NCI-H1105 treated with DMSO at 0.1 percent for 48 hours (cell line): ENCODE measurements at places on chromosomes 11 and 22.

DNA sequence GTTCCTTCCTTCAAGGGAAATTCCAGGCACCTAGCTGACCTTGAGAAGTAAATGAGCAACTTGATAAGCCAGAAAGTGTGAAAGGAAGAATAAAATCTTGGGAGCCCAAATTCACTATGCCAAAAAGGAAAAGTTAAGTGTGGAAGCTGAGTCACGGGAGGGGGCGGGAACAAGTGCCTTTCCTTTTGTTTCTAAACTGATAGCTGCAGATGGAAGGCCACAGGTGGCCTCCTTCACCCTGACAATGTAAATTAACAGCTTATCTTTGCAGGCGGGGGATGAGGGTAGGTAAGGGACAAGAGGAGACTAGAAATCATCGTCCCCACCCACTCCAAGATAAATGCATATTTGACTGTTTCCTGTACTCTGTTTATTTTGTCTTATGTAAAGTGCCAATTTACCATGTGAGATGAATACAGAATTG, 36.4 kb upstream of the TREH start:
- no peak for DNase-seq

DNA sequence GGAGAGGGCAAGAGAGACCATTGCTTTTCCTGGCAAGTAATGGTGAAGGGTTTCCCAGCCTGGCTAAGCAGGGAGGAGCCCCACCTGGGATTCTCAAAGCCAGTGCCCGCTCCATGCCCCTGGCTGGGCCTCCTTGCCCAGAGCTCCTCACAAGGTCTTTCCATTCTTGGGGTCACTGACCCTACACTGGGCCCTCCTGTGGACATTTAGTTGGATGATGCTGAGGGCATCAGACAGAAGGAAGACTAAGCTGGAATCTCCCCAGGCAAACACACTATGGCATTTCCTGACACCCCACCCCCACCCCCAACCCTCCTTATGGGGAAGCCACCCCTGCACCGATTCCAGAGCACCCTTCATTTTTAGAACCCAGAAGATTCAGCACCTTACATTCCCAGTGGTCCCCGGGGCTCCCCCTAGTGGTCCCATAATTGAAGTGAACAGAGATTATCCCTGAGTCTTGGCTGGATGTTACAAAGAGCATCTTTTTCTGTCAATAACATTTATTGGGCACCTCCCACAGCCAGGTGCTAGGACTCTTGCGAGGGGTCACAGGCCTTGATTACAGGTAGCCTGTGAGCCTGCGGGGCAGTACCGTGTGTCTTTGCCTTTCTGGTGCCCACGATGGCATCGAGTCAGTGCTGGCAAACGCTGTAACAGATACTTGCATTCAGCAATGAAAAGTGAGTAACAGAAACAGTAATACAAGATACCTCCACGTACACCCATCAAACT, 548.5 kb downstream of the BUD13 start:
- DNase-seq: peak; percentile 65

DNA sequence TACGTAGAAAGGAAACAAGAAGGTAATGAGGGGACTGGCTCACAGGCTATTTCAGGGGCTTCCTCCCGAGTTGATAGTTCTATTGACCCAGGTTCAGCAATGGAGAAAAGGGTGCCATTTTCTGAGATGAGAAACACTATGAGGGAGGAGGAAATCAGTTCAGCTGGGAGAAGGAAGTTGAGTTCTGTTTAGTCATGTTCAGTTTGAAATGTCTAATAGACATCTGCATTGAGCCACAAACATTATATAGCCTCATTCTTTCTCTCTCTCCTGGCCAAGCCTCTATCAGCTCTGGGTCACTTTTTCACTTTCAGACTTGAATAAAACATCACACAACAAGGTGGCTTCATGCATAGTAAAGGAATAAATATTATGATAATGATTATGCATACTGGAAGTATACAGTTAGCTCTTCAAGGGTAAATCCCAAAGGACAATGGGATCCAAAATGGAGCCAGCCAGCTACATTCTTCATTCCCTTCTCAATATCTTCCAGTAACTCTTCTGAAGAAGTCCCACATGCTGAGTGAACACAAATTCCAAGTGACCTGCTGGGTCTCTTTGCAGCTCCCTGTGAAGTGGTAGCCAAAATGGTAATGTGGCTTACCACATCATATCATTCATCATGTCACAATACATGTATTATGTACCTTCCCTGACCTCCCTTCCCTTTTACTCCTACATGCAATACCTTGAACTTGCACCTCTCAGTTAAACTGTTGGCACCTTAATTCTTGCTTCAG, 80.9 kb upstream of the CD44 start:
- no peak for DNase-seq

DNA sequence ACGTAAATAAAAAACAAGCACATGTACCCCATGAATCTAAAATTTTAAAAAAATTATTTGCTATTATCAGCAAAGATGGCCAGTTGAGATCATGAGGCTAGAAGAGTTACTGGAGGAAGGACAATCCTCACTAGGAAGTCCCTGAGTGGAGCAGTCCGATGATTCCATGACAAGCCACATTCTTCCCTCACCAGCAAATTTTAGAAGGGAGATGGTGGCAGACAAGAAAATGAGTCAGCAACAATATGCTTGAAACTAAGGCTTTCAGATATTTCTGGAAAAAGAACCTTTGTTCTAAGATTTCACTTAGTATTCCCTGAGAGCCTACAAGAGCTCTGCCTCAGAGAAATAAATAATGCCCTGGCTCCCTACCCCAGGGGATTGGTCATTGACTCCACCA, 34.9 kb downstream of the P4HA3 start:
- DNase-seq: no peak

DNA sequence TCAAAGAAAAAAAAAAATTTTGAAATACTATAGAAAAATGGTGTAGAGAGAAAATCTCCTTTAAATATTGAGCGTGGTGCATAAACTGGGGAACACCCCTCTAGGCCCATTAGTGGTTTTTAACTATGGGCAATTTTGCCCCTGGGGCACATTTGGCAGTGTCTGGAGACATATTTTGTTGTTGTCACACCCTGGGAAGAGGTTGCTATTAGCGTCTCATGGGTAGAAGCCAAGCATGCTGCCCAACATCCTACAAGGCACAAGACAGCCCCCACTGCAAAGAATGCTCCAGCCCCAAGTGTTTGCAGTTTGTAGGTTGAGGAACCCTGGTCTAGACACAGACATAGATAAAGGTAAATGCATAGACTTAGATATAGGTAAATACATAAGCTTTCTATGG, 92.6 kb downstream of the KIAA1671 start:
- DNase-seq: no peak

- DNase-seq: no peak
Observed at GRCh38 chr11:70145071-70145470, 58.0 kb upstream of the FADD start.

- no peak for DNase-seq
Observed at GRCh38 chr11:45592636-45593035, 72.8 kb downstream of the CHST1 start.

DNA sequence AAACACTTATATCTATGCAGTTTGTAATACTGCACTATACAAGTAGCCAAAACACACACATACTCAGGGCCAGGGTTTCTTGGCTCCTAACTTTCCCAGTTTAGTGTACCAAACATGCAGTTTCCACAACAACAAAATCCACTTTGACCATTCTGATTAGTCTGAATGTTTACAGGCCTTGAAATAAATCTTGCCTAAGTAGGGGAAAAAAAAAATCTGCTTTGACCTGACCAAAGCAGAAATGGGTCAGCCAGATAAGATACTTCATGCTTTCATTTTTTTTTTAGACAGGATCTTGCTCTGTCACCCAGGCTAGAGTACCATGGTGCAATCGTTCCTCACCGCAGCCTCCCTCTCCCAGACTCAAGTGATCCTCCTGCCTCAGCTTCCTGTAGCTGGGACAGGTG, 10.1 kb downstream of the PRR14L start:
- no peak for DNase-seq

GRCh38 chr11:76686261-76687079, 15.9 kb upstream of the LRRC32 start:
- DNase-seq: no peak

- no peak for DNase-seq
Observed at GRCh38 chr22:21106000-21106399, 60.3 kb downstream of the LRRC74B start.

DNA sequence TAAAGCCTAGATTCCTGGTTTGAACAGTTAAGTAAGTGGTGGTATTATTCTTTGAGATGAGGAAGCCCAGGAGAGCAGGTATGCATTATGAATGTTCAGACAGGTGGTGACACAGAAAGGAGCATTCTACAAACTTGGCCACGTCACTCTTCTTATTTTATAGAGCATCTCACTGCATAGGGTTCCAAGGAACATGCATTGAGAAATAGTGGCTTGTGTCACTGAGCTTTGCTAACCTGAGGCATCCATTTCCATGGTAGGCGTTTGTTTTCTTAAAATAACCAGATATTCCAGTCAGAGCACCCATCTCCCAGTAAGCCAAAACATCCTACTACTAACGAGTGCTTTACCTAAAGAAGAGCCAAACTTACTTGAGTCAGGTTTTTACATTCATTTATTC, 169.7 kb downstream of the NAV2 start:
- DNase-seq: no peak

DNA sequence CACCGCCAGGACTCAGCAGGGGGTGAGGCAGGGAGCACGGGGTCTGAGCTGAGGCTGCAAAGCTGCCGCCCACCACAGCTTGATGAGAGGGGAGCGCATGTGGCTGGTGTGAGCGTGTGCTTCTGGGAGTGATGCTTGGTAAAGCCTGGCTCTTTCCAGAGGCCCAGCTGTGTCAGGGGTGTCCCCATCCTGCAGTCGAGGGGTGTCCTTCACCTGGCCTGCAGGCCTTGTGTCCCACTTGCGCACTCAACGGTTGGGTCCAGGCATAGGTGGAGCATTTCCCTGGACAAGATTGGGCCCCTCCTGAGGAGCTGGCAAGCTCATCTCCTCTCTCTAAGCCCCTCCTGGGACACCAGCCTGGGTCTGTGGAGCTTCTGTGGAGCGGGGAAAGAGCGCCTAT, 273.9 kb downstream of the TBC1D22A start:
- no peak for DNase-seq

DNA sequence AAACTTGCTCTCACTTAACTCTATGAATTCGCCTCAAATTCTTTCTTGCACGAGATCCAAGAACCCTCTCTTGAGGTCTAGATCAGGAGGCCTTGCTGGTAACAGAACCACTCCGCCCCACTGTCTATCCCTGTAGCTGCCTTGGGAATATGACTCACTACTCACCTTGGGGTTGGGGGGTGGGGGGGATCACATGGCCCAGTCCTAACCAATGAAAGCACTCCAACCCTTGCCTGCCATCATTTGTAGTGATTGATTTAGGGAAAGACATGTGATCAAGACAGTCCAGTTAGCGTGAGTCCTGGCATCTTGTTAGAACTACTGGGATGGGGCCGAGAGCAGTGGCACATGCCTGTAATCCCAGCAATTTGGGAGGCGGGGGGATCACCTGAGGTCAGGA, 4.8 kb upstream of the MRTFA start:
- DNase-seq: no peak

DNA sequence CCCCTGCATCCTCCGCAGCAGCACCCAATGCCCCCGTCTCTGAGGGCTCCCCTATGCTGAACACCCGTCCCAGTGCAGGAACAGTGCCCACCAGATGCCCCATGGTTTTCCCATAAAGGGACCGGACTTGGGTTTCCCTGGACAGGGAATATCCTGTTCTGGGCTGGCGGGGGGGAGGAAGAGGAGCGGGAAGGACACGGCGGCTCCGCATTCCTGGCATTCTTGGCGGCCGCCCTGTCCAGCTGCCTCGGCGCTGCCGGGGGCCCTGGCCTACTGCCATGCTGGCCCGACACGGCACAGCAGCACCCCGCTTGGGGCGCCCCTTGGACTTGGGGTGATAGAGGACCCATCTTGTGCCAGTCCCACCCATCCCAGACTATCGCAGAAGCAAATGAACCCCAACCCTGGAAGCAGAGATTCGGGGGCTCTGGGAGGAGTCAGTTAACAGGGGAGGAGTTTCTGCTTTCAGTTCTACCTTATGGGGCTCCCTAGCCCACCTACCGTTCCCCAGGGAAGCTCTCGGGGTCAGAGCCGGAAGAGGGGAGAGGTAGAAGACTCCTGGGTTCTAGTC, 23.7 kb upstream of the CBX7 start:
- DNase-seq: no peak

GRCh38 chr11:73659961-73660360, 13.6 kb downstream of the PLEKHB1 start:
- no peak for DNase-seq

GRCh38 chr11:117535850-117536411, 208.3 kb downstream of the CEP164 start:
- peak; percentile 88 for DNase-seq

DNA sequence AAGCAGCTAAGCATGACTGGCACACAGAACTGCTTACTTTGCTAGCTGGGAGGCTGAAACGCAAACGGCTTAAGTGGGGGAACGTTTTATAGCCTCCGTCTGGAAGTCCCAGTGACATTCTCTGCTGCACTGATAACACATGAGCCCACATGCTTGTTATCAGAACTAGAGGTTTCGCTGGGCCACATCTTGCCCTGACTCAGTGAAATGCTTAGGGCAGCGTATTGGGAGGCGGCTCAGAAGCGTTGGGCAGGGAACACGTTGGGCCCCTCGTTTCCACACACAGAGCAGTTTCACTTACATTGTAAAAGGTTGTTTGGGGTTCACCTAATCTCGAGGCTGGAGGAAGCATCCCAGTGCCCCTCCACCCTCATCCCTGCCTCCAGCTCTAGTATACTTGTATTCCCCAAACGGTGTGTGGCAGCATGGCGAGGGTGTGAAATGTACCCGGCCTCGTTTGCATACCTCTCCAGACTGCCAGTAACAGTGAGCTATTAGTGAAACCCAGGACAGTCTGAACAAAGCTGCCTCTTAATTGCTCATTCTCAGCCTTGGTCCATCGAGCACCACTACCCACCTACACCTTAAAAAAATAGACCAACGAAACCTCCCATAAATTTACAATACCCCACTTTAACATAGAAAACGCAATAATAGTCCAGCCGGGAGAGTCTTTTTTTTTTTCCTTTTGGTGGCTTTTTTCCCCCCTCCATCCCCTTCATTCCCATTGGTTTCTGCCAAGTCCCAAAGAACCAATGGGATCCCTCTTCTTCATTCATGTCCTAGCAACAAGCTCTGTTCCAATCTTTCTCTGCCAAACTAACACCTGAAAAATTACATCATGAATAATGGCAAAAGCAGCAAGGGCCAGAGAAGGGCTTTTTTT, 218.8 kb upstream of the SORL1-AS1 start:
- peak; percentile 83 for DNase-seq

GRCh38 chr11:72208281-72208680, 8.3 kb upstream of the FOLR2 start:
- no peak for DNase-seq

DNA sequence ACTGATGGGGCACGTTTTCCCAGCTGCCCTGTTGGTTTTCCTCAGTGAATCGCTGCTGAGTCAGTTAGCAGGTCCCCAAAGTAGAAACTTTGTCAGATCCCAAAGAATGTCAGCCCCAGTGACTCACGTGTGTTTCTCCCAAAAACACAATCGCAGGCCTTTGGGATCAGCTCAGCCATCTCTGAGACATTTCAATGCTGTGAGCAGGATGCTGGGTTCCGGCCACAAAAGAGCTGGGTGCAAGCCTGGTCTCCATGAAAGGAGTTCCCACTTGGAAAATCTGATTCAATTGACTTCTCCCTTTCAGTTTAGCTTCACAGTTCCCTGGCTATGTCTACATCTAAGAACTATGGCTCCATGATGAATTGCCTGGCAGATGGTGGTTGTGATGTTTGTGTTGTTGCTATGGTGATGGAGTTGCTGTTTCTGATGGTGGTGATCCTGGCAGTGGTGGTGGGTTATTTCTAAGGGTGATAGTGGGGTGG, 28.0 kb downstream of the MYEOV start:
- no peak for DNase-seq
